ENCODE measurements at places on chromosomes 7 and 10.

GRCh38 chr7:137860542-137860941 lies 13.8 kb upstream of the DGKI start:
- DNase-seq = no peak

GRCh38 chr10:642186-642890 lies 47.1 kb downstream of the DIP2C start:
- no peak for DNase-seq

DNA sequence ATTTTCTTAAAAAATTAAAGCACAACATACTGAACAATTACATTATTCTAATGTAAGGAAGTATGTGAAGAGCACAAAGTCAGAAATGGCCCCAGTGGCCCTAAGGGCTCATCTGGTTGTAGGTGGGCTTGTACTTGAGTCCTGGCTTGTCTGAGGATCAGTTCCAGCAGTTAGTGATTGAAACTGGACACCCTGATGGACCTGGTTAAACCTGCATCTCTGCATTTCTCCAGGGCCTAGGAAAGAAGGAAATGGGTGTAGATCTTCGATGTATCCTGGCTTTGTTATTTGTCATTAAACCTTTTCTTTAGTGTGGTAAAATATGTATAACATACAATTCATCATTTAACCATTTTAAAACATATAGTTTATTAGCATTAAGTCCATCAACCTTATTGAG lies 9.7 kb upstream of the AKR1C2 start:
- DNase-seq = no peak

DNA sequence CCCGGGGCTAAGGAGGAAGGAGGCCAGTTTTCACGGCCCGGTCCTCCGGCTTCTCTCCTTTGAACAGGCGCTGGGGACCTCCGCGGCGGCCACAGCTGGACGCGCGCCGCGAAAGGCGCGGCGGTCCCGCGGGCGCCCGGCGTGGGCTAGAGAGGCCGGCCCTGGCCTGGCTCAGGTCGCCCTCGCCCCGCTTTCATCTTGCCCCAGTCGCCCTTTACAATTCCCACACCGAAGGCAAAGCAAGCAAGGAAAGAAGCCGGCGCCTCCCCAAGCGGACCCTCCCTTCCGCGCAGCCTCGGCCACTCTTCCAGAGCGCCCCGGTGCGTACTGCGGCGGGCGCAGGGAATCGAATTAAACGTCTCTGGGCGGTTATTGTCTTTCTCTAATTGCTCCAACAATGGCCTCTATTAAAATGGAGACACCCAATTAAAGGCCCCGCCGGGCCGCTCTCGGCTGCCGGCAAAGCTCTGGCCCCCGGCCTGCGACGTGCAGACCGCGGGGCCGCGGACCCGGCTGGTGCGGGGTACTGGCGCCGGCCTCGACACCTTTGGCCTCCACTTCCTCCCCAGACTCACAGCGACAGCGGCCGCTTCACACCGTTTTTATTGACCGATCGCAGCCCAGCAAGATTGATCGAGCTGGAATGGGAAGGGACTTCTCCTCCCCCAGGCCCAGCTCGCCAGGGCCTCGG lies 4.5 kb upstream of the GATA3 start:
- no peak for DNase-seq

DNA sequence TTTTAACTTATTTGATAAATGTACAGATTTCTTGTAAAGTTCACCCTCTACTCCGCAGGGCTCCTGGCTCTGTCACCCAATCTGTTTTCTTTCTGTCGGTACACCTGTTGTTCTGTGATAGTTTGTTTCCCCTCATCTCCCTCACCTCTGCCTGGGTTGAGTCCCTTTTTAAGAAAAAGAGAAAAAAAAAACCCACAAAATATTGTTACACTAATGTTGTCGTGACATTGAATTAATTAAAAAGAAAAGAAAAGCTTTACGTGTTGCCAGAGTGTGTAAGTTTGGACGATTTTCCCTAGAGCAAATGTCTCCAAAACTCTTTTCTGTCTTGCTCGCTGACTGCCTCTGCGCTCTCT lies 3.4 kb downstream of the HMX3 start:
- DNase-seq = no peak

DNA sequence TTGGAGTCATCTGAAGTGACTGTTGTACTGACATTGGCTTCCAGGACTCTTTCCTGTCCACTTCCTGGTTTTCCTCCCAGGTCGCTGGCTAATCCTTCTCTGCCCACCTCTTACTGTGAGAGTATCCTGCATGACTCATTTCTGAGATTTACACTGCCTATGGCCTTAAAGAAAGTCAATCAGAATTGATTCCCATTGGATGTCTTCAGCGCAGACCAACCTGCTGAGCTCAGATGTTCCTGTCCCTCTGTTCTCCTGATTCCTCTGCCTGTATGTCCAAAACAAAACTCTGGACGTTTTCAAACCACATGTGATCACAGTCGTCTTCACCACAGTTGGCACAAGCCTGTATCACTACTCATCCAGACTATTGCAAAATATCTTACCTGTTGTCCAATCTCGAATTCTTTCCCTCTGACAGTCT lies 262.1 kb downstream of the CREB5 start:
- DNase-seq = no peak

DNA sequence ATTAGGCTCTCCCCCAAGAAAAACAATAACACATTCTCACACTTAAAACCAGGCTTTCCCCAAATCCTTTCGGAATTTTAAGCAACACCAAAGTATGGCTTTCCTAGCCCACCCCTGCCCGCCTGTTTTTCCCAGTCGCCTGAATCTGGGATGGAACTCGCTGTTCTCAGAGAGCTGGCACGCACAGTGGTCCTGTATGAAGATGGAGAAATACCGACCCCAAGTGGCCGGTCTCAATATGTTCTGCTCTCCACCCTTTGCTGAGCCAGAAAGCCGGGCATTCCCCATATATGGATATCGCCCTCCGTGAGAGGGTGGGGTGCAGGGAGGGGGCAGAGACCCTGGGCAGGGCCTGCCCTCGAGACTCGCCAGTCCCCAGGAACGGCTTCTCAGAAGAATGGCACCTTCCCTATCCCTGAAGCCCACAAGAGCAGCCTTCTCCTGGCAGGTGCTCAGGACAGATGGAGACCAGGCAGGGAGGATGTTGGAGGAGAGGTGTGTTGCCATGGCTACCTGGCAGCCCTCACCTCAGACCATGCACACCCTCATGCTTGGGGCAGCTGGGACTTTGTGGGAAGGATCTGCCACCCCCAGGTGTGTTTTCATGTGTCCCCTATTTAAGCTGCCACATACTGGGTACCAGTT lies 3.4 kb downstream of the TACR2 start:
- no peak for DNase-seq

DNA sequence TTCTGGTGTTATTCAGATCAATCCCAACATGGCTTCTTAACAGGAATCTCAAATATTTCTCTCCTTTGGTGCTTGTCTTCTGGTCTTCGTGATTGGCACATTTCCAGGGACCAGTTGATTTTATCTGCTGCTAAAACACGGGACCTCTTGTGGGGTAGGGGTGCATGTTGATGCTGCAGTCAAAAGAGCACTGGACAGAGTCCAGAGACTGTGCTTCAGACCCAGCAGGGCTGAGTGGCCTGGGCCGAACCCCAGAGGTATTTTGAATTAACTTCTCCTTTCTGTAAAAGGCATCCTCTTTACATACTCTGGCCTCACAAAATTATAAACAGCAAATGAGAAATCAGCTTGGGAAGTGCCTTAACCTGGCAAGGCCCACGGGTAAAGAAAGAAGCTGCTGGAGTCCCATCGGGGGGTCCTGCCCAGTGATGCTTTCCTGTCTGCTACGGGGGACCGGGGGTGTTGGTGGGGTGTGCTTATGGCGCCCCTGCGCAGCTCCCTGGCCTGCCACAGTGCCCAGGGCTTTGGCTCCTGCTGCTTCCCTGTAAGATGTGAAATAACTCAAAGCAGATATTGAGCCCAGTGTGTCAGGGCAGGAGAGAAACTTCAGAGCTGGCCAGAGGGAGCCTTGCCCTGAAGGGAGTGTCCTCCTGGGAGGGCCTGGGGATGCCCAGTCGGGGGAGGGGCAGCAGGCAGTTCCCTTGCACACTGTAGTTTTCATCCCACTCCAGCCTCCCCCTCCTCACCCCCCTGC lies 230.5 kb downstream of the TCF7L2 start:
- no peak for DNase-seq

DNA sequence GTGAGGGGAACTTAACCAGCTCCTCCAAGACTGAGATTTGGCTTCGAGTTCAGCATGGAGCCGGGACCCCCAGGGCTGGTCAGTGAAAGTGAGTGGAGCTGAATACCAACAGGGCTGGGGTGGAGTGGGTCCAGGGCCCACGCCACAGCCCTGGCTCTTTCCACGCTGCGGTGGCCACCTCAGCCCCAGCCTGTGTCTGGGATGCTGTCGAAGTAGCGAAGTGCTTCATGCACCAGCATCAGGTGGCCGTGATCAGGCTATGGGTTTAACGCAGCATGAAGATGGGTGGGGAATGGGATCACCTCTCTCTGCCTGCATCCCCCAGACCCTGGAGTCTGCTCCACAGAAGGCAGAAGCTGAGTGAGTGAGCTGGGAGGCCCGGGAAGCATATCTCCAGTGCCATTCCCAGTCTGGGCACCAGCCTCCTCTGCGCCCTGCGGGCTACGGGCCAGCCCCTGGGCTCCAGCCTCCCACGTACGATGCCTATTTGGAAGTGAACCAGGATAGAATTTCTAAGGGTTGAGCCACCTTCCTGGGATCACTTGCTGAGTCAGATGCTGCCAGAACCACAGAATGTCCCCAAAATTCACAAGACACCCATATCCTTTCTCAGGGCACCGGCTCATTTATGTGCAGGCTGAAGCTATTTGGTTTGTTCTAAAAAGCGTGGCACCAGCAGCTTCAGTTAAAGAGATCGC lies 131.1 kb upstream of the CHST15 start:
- DNase-seq = no peak

DNA sequence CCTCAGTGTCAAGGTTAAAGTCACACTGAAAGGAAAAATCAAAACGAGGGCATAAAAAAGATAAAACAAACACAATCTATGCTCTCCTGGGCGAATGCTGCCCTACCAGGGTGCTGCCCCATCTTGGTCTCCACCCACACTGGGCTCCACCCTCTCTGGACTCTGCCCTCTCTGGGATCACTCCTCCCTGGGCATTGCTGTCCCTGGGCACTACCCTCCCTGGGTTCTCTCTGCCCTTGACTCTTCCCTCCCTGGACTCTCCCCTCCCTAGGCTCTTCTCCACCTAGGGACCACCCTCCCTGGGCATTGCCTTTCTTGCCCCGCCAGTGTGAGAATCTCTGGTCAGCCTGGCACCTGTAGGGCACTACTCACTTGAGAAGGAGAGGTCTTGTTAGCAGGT lies 8.6 kb downstream of the GDF2 start:
- DNase-seq = no peak

DNA sequence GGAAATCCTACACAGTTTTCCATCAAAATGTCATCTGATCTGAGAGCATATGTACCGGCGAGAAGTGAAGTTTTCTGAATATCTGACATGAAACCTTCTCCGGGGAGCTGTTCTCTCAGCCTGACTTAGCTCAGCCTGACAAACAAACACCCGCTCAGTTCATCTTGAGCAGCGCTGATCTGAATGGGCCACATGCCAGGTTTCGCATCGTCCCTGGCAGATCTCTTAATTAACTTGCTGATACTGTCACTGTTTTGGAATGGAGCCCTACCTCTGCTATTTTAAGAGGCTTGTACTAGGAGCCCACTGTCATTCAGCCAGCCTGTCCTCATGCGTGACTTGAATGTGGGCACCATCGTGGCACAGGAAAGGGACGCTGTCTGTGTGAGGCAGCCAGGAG lies 109.2 kb downstream of the STRA8 start:
- DNase-seq = no peak

DNA sequence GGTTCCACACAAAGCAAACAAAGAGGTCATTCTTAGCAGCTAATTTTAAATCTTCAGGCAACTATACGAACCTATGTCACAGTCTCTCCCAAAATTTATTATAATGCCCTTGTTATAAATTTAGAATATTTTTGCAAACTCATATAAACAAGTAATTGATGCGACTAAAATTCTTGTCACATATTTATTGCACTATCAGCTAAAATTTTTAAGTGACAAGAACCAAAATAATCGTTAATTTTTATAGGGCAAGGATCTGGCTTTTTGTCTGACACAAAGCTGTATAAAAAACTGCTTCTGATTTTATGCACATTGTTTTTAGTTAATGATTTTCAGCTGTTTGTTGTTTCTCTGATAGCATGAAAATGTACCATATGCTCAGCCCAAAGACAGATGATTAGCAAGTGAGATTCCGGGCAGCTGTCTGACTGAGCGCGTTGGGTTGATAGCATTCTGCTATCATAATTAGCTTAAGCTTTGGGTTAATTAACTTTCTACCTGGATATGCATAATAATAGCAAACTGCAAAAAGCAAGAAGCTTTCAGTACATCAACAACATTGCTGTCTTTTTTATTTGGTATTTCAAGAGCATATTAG lies 136.0 kb downstream of the MGMT start:
- no peak for DNase-seq

- no peak for DNase-seq
Observed at GRCh38 chr7:134034652-134035051, 92.5 kb upstream of the LRGUK start.

GRCh38 chr7:37269711-37270508 lies 178.8 kb downstream of the ELMO1 start:
- DNase-seq = no peak

DNA sequence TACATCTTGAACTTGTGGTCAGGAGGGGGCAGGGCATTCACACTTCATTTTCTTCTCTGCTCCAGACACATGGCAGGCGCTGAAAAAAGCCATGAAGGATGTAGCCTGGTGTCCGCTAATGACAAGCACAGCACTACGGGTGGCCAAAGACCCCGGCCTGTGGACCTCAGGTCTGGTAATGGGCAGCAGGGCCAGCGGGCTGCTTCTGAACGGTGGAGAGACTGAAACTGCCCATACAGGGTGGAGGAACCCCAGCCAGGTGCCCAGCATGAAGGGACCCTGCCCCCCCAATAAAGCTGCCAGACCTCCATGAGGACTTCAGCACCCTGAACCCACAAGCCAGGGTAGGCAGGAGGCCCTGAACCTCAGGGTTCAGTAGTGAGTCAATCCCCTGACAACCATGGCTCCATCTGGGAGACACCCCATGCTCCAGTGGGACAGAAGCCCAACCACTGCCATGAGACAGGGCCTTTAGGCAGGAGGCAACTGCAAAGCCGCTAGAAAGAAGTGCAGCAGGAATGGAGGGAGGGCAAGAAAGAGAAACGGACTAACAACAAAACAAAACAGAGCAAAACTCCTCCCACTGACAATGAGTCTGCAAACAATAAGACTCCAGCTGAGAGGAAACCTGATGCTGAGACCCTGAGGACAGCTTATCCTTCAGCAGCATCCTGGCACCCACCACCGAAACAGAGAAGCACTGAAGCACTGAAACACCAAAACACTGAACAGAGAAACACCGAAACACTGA lies 140.2 kb upstream of the PPP2R2D start:
- no peak for DNase-seq

DNA sequence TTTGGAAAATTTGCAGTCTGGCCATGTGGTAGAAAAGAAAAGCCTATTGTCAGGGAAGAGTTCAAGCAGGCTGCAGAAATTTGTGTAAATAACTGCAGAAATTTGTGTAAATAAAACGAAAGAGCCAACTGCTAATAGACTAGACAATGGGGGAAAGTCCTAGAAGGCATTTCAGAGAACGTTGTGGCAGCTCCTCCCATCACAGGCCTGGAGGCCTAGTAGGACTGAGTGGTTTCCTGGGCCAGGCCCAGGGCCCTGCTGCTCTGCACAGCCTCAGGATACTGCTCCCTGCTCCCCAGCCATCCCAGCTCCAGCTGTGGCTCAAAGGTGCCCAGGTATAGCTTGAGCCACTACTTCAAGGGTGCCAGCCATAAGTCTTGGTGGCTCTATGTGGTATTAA lies 50.9 kb downstream of the RSBN1L start:
- DNase-seq = no peak

Measured in renal cortex interstitium (tissue), 15 donors.